ENCODE measurements at places on chromosomes 6 and 20. TPM values are rescaled to one million over a fixed set of nuclear protein-coding genes. Genes with fewer than 3 reads are reported as not detected.

Gene RIN2
- total RNA-seq, result 22.4 TPM

Gene WFDC2
- not detected for total RNA-seq

Gene RAD21L1
- total RNA-seq, result 0.07 TPM

Gene SPTLC3
- total RNA-seq, result 3.8 TPM

Gene PRSS35
- total RNA-seq, result 1.3 TPM

Gene DYNLT2
- total RNA-seq, result 2.8 TPM

Gene CDK19
- total RNA-seq, result 10.2 TPM

Gene TBX18
- not detected for total RNA-seq

Gene RFX6
- not detected for total RNA-seq

Gene DEFB132
- total RNA-seq, result not detected
